ENCODE measurements at places on chromosomes 11 and 22.

DNA sequence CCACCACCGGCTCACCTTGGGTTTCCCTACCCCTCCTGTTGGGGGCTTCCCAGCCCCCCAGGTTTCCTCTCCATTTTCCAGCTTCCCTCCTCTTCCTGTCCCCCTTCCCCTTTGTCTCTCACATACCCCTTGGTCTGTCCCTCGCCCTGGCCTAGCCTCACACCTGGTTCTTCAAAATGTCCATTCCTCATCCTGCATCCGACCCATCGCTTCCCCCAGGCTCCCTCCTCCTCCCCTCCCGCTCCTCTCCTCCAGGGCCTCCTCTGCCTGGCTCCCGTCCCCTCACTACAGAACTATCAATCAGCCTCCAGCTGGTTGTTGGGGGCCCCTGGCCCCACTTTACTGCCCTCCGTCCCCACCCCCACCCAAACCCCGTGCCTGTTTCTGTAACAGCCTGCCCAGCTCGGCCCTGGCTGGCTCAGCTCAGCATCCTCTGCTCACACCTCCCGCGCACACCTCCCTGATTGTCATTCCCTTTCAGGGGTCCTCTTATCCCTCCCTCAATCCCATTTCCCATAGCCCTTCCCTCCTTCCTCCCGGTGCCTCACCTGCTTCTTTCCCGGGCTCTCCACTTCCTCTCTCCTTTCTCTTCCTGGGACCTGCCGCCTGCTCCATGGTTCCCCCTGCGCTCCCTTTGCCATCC, 1.2 kb downstream of the CNIH2 start:
- no peak for DNase-seq

DNA sequence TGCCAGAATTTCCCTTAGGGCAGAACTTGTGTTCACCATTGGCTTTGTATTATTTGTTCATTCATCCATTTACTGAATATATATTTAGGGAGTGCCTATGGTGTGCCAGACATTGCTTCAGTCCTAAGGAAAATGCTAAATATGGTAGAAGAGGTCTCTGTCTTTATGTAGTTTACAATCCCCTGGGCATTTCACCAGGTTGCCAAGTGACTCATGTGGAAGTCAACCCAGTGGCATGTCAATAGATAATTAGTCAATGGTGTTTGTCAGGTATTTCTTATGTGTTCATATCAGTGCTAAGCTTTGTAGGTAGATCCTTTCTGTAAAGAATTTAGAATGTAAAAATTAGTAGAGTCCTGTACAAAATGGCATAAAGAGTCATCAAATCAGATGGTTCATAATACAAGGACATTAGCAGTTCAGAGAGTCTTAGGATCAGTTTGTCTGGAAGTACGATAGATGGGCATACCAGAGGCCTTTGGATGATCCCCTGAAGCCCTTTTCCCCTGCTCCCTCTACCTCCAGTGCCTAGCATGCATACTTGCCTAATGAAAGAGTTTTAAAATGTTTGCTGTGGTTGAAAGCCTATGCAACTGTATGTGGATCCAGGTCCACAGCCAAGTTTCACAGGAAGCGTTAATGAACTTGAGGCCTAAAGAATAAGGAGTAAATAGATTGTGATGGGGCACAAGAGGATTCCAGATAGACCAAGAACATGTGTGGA, 58.5 kb upstream of the SESN3 start:
- no peak for DNase-seq

DNA sequence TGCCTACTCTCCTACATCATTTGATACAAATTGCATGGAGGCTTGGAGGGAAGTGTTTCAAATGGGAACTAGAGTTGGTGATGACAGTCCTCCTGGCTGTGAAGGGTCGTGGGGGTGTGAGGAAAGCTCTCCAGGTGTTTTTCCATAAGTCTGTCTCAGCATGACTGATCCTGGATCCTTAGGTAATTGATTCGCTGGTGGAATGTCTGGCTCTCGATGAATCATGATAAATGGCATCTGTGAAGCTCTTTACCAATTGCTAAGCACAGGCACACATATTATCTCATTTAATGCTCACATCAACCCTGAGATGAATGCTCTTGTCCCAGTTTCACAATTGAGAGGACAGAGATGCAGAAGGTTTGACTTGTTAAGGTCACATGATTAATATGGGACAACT, 107.5 kb downstream of the PKNOX2 start:
- no peak for DNase-seq

GRCh38 chr11:70933981-70934583, 318.3 kb downstream of the SHANK2 start:
- DNase-seq: no peak

GRCh38 chr22:42270176-42270509, 310 bp downstream of the TCF20 start:
- no peak for DNase-seq

Measured in CD4-positive, alpha-beta T cell treated with Interleukin-4 for 1 hour (primary cell).